Activated CD4-positive, alpha-beta T cell treated with anti-CD3 and anti-CD28 coated beads, Interleukin-10, Interleukin-2, amounts not matched to agents 100 ng/mL and 50 ng/mL, durations not matched to agents 16 hours and 8 hours (primary cell): ENCODE measurements at places on chromosomes 2 and 18.
A peak's percentile ranks its signal among the peaks of the same experiment; 100 is the strongest.

GRCh38 chr2:144468823-144469595 lies 50.9 kb downstream of the ZEB2 start:
- no peak for DNase-seq

DNA sequence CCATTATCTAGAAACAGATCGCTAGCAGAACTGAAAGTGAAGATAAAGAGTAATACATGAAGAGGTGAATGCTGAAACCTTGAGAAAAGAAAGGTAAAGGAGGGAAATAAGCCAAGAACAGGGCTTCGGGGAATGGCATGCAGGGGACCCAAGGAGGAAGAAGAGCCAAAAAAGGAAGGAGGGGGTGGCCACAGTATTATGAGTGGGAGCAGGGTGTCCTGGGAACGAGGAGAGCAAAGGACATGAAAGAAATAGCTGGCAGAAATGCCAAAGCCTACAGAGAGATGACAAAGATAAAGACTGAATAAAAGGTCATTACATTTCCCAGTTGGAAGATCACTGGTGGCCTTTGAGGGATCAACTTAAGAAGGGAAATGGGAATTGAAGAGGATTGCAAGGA lies 82.9 kb downstream of the ACTR3 start:
- no peak for DNase-seq

GRCh38 chr2:163698857-163699256 lies 37.0 kb downstream of the FIGN start:
- no peak for DNase-seq

DNA sequence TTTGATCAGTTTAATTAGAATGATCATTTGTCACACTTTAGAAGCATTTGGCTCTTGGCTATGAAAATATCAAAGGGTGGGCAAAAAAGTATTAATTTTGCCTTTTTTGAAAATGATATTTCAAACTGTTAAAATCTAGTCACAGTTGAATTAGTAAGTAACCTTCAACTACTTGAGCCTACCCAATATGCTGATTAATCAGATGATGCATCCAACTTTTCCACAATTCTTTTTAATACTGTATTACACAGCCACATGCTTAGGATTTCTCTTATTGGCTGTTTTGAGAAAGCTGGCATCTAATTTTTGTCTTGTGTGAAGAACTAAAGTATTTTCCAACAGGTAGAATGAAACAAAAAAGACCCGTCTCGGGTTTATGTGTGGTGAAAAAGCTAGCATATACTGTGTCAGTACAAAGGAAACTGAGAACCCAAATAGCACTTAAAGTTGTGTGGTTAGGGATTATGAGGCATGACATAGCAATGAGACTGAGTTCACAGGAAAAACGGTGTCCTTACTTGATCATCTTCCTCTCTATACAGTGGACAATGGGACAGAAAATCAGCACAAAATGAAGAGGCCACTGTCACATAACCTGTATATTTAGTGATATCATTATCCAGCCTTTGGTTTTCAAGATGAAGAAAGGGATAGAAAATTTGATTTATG lies 11.7 kb downstream of the OSBPL6 start:
- DNase-seq: no peak

DNA sequence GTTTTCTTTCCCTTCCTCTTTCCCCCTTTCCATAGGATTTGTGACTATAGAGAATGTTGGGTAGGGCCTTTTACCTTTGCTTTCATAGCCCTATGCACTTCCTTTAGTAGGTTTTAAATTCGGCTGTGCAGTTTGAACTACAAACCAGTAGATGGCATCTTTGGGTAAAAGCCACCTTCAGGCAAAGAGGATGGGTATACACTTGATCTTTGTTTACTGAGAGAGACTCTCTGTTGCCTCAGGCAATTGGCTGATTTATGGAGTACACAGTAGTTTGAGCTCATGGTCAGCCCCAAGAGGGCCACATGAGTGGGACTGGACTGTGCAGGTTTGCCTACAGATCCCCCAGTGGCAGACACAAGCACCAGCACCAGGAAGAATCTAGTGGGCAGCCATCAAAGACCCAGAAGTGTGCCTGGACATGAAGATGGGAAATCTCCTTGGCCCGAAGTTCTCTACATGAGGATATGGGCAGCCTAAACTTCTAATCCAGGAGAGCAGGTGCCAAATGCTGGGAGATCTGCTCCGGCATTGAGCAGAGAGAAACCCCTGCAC lies 1304.3 kb upstream of the DDX18 start:
- peak; percentile 25 for DNase-seq

GRCh38 chr18:11866764-11867163 lies 15.6 kb downstream of the CHMP1B start:
- no peak for DNase-seq

- DNase-seq: no peak
These were observed 644.4 kb downstream of the ZEB2 start for GRCh38 chr2:143875295-143876233.

- DNase-seq: no peak
These were observed 20.4 kb downstream of the LYPD6B start for GRCh38 chr2:149058936-149059335.

DNA sequence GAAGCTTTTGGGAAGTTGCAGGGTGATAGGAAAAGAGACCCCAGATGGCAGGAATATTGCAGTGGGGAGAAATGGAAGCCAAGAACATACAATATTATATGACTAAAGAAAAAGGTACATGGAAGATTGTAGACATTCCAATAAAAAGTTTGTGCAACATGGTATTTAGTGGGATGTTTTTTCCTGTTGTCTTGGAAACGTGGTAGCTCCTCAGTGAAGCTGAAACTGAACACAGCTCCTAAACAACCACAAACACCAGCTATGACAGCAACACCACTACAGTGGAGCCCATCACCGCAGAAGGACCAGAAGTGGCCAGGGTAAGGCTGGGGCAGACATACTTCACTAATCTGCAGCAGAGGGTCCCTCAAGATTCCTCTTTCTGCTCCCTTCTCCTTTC lies 246.8 kb downstream of the CDH20 start:
- no peak for DNase-seq

GRCh38 chr2:60463249-60463648 lies 90.2 kb downstream of the BCL11A start:
- no peak for DNase-seq

- no peak for DNase-seq
These were observed 79.7 kb upstream of the KCTD1 start for GRCh38 chr18:26628017-26628416.

DNA sequence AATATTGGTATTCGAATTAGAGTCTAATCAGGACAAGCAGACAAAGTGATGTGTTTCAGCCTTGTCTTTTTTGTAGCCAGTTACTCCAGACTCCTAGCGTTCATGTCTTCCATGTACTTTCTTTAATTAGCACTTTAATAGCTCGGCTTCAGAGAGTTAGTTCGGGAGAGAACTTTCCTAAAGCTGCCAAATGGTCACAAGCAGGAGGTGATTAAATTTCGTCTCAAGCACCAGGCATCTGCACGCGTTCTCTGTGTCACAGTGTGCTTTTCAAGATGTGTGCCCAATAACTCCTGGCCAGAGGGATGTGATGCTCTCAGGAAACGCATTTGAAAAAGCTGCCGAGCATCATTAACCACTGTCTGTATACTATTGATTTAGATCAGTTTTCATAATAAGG lies 790.8 kb downstream of the SOCS6 start:
- DNase-seq: no peak

GRCh38 chr18:49081511-49082155 lies 130.9 kb upstream of the SMAD7 start:
- DNase-seq: no peak

DNA sequence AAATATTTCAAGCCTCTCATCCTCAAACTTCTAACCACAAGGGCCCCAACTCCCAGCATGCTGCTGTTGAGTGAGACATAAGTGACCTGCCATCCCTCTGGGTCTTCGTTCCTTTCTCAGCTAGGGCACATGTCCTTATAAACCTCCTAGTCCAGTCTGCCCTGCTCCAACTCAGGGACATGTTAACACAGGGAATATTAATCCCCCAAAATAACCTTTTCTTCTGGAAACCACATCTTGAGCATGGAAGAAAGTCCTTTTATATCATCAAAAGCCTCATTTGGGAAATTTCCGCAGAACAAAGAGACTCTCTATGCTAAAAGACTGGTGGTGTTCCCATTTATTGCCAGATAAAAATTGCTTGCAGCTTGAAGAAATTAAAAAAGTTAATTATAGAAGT lies 14.4 kb downstream of the TNP1 start:
- DNase-seq: no peak

- DNase-seq: no peak
These were observed 372.8 kb upstream of the RND3 start for GRCh38 chr2:150860301-150860700.
